ENCODE measurements at places on chromosomes 12 and 14.

DNA sequence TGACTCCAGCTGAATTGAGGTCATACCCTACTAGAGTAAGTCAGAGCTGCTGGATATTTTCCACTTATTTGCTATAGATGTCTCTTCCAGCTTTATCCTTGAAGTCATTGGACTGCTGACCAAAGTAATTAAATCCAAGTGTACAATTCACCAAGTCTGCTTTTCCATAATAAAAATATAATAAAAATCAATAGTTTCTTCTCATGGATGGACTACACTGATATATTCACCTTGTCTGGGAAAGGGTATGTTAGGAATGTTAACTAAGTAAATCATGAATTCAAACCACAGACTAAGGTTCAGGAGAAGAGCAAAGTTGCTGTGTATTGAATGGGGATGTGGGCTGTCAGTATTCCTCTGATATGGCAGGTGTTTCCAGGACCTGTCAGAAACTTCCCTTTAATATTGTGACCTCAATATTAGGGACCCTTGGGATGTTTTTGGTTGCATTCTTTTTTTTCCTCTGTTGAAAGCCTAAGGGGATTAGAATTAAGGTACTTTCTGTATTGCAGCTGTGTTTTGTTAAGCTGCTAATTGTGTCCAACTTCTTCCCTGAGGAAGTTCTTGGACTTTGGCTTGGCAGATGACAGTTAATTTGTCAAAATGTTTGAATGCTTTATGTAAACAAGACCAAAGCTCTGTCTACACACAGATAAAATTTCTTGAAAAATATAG, 284.0 kb downstream of the ATP23 start:
- no peak for DNase-seq

DNA sequence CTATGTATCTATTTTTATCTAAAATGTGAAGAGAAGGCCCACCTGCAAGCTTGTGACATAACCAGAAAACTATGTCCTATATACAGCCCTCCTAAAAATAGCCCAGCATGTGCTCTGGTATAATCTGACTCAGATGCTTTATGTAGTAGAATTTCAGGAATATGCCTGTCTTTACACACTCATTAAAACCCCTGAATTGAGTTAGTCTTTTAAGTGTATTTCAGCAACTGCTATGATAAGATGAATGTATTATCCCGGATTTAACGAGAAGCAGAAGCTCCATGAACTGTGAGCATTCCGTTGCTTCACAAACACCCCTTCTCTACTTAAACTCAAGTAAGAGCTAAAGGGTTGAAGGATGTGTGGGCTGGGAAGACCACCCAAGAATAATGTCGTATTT, 89.9 kb upstream of the PRICKLE1 start:
- DNase-seq = no peak

- DNase-seq = no peak
Measured at GRCh38 chr14:32003585-32003984, 73.5 kb upstream of the ARHGAP5 start.

GRCh38 chr12:110379197-110379596, 24.3 kb downstream of the ANAPC7 start:
- no peak for DNase-seq

DNA sequence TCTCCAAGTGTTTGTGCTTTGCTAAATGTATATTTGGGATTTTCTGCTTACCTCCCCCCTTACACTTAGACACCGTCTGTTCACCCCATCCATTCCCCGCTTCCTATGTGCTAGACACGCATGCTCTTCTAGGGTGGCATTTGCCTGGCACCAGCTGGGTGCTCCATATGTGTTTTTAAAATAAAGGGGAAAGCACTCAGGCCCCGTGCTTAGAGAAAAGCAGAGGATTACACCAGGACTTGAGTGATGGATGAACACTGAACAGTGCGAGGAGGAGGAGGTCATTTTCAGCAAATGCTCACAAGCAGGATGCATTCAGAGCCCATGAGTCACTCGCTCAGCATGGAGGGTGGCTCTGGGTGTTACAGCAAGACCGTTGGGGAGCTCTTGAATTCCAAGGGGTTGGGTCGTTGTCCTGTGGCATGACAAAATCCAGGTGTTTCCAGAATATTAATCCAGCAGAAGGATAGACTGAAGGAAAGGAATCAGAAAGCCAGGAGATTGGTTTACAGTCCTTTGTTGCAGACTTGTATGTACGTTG, 2.9 kb upstream of the BDKRB1 start:
- DNase-seq = no peak

GRCh38 chr12:114355389-114356088, 50.4 kb downstream of the TBX5 start:
- DNase-seq = no peak

- no peak for DNase-seq
Measured at GRCh38 chr12:122932207-122932606, 34.1 kb downstream of the ABCB9 start.

- no peak for DNase-seq
Measured at GRCh38 chr12:26369588-26369987, 174.2 kb downstream of the SSPN start.

DNA sequence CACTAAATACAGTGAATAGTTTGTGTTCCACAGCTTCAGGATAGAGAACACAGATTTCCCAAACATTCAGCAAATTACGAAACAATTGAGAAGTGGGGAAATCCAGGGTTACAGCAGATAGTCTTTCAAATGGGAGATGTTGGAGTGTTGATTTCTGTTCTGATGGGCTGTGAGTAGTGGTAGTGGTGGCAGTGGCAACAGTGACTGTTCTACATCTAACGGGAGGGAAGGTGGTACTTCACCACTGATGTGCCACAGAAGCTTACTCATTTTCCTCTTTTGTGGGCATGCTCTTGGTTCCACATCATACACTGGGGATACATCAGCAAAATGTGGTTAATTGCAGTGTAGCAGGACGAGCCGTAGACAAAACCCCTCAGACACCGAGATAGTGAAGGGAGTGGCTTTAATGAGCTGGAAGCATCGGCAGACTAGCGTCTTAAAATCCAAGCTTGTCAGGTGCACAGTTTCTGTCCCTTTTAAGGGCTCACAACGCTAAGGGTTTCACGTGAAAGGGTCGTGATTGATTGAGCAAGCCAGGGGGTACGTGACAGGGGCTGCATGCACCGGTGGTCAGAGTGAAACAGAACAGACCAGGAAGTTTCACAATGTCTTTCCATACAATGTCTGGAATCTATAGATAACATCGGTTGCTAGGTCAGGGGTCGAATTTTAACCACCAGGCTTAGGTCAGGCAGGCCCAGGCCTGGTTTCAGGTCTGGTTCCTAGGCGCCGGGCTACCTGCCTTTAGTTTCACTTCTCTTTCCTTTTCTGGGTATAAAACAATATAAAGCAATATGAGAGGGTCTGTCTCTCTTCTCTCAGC, 330.6 kb upstream of the FBXO33 start:
- no peak for DNase-seq

DNA sequence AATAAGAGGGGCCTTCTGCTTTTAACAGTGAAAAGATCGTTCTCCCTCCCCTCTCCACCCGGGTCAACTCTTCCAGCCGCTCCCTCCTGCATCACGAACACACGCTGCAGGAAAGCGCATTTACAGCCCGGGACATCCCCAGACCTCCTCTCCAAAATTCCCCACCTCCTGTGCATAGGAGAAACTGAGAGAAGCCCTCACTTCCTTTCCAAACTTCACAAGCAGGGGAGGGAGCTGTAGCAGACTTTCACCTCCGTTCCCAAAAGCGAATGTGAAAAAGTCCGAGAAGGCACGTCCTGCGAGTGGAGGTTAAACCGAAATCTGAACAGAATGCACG, 513 bp downstream of the BCAT1 start:
- DNase-seq = no peak

GRCh38 chr12:23204933-23205778, 580.2 kb downstream of the ETNK1 start:
- no peak for DNase-seq

DNA sequence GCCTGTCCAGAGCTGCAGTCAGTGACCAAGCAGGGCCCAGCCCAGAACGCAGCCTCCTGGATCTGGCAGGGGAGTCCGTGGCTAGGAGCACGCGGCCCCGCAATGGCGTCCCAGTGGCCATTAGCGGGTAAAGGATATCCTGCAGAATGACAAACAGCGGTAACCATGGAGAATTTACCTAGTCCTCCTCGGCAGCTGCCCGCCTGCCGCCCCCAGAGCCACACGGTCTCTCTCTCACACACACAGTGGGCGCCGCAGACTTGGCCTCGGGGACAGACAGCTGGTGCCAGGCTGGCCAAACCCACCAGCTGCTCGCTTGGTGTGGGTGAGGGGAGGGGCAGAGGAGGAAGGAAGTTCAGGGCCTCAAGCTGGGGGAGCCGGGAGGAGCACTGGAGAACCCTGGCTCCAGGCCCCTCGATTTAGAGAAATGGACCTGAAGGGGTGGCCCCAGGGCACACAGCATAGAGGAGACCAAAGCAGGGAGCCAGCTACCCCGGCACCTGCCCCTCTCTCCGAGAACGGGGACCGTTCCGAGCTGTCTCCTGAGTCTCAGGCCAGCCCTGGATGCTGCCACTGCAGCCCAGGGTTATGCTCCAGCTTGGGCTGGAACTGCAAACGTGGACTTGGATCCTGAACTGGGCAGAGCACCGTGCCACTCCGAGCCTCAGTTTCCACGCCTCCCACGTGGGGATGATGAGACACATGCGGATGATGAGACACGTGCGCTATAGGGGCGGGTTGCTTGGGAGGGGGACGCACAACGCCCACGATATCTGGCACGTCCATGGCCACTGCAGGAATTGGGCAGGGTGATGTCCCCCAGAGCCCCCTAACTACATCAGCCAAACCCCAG, 3.4 kb downstream of the CDK2AP1 start:
- DNase-seq = no peak

DNA sequence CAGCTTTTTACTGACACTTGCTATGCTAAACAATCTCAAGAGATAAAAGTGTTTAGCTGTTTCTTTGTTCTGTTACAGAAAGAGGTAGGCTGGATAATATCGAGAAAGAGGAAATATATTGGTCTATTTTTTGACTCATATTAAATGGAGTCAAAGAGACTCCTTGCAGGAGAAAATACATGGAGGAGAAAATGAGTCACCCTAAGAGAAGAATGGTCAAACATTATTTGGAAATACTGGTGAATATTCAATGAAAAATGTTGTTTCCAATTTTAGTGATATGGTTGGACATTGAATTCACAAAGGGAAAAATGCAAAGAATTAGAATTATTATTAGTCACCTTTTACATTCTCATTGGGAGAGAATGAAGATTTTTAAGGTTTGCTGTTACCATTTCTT, 3.2 kb downstream of the KCNJ8 start:
- DNase-seq = no peak

DNA sequence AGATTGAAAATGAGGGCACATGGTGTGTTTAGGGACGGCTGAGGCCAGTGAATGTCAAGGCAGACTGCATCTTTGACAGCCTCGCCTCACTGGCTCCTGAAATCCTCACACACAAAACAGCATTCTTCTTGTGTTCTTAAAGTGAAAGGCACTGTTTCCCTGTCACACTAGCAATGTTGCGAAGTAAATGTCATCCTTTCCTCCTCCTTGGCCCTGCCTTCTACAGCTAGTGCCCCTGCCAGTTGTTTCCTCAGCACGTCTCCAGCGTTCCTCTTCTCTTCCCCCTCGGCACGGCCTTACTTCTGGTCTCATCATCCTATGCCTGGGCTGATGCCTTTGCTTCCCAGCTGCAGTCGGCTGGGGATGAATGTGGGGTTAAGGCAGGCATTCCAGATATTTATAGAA, 129.4 kb upstream of the DNM1L start:
- DNase-seq = no peak

- DNase-seq = no peak
Measured at GRCh38 chr14:35388656-35389314, 15.8 kb downstream of the NFKBIA start.

DNA sequence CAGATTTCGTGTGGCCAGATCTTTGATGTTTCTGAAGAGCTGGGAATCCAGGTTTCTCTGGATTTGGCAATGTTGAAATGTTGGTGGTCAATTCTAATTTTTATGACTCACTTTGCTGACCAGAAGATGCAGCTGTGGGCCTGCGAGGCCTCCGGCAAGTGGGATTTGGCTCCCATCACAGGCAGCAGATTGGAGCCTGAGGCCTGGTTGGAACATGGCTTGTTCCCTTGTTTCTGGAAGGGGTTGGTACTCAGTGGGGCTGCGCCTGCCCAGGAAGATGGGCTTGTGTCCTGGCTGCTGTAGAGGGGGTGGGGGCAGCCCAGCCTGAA, 23.1 kb downstream of the FBRSL1 start:
- DNase-seq = no peak

DNA sequence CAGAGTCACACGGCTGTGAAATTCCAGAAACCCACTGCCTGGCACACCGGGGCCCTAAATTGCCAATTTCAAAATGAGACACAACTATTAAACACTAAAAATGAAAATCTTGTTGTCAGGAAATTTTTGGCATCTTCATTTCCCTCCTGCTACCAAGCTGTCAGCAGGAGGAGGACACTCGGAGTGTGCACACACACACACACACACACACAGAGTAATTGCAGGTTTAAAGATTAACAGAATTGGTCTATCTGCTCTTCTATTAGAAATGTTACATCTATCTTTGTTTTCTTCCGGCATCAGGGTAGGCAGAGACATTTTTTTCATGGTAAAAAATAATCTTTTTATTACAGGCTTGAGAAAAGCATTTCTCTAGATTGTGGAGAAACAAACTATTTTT, 314.2 kb downstream of the EGLN3 start:
- no peak for DNase-seq

- no peak for DNase-seq
Measured at GRCh38 chr12:104060791-104061190, 3.5 kb upstream of the HCFC2 start.

DNA sequence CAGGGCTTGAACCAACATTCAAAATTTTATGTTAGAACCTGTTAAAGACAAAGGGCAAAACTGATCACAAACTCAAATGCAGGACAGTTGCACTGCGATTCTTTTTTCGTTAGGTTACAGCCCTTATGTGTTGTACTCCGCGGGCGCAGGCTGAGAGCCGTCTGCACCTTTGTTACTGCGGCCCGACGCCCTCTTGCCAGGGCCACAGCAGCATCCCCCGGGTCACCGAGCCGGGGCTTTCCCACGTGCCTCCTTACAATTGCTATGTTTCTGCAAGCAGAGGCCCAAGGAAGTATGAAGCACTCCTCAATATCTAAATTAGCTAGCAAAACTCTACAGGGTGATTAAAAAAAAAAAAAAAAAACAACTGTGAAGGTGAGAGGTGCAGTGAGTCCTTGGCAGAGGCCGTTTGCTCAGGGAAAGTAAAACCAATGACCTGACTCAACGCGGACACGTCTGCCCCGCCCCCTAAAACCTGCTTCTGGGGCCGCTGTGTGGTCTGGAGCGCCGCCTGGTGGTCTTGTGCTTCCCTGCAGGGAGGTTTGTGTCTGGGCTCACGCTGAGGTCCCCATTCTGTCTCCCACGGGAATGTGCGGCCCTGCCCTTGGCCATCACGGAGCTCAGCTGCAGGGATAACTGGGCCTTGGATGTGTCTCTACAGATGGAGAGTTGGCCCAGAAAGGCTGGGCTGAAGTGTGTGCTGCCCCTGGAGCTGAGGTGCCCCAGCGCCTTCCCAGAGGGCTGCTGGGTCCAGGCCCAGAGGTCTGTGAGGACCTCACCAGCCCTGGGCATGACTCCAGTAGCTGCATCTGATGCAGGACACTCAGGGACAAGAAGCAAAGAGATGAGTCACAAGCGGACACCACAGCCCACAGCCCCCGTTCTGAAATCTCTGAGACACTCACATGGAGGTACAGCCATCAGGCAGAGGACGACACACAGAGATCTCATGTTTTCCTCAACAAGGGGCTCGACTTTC, 418.5 kb downstream of the TMEM121 start:
- no peak for DNase-seq

All from cerebellar nuclear complex (tissue), 1 donor.